Mammary epithelial cell (primary cell): ENCODE measurements at places on chromosomes 1 and 21. TPM values are rescaled to one million over a fixed set of nuclear protein-coding genes. Genes with fewer than 3 reads are reported as not detected.

Gene OLFML2B
- polyA plus RNA-seq, result 0.02 TPM

Gene RAB25
- 131 TPM for polyA plus RNA-seq

Gene PLA2G2A
- 0.10 TPM for polyA plus RNA-seq

Gene GBP6
- 4.6 TPM for polyA plus RNA-seq

Gene AMPD1
- not detected for polyA plus RNA-seq

Gene PSMG1
- polyA plus RNA-seq, result 62.9 TPM

Gene SYCP1
- not detected for polyA plus RNA-seq

Gene CACNA1S
- polyA plus RNA-seq, result not detected

Gene RIIAD1
- not detected for polyA plus RNA-seq

Gene KCNK1
- polyA plus RNA-seq, result 20.8 TPM

Gene ACTL8
- not detected for polyA plus RNA-seq

Gene CAPN2
- polyA plus RNA-seq, result 234 TPM

Gene USH2A
- polyA plus RNA-seq, result not detected

Gene MARCKSL1
- polyA plus RNA-seq, result 15.3 TPM

Gene PRDM2
- 6.8 TPM for polyA plus RNA-seq

Gene FCN3
- polyA plus RNA-seq, result not detected

Gene PDE4B
- polyA plus RNA-seq, result 0.02 TPM

Gene ARMH1
- 0.51 TPM for polyA plus RNA-seq

Gene HAPLN2
- not detected for polyA plus RNA-seq

Gene PRPF38A
- 22.1 TPM for polyA plus RNA-seq

Gene CNIH3
- 6.4 TPM for polyA plus RNA-seq

Gene EVA1C
- polyA plus RNA-seq, result 22.2 TPM

Gene TEKT2
- not detected for polyA plus RNA-seq

Gene S100A5
- polyA plus RNA-seq, result 0.34 TPM

Gene SOAT1
- 18.2 TPM for polyA plus RNA-seq

Gene LRRC8B
- 1.7 TPM for polyA plus RNA-seq

Gene ABCB10
- polyA plus RNA-seq, result 10.2 TPM

Gene GCSAML
- polyA plus RNA-seq, result not detected

Gene OR1C1
- not detected for polyA plus RNA-seq

Gene DISC1
- polyA plus RNA-seq, result 0.06 TPM

Gene GPR157
- 2.3 TPM for polyA plus RNA-seq

Gene LAD1
- 71.7 TPM for polyA plus RNA-seq

Gene KMO
- polyA plus RNA-seq, result 3.1 TPM

Gene ERG
- 0.26 TPM for polyA plus RNA-seq

Gene RAVER2
- 8.1 TPM for polyA plus RNA-seq

Gene F13B
- polyA plus RNA-seq, result not detected

Gene ADAMTSL4
- 4.8 TPM for polyA plus RNA-seq

Gene TEDDM1
- polyA plus RNA-seq, result not detected

Gene ZYG11B
- 8.9 TPM for polyA plus RNA-seq

Gene IGFN1
- 0.11 TPM for polyA plus RNA-seq

Gene CA6
- polyA plus RNA-seq, result 0.08 TPM

Gene OR2M3
- polyA plus RNA-seq, result not detected

Gene ADORA1
- polyA plus RNA-seq, result 0.74 TPM

Gene SLC35A3
- 6.3 TPM for polyA plus RNA-seq
